Daoy (cell line): ENCODE measurements at places on chromosomes 11 and 22. TPM values are rescaled to one million over a fixed set of nuclear protein-coding genes. Genes with fewer than 3 reads are reported as not detected.

DNA sequence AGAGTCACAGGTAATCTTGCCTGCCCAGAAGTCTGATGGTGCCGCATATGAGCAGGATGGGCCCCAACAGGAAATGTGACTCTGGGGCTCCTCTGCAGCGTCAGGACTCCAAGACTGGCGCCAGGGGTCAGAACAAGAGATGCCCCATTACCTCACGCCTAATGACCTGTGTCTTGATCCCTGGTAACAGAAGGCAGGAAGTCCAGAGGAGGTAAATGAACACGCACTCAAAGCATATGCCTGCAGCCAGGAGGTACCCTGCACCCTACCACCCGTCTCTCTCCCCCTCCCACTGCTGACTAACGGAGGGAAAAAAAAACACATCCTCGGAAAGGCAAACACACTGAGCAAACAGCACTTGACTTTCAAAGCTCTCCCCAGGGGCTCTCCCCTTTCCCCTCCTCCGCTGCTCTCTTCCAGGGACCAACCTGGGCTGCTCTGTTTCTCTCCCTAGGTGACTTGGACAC lies 37.3 kb downstream of the ABCC8 start:
- DNase-seq = peak; percentile 49

- DNase-seq = peak; percentile 68
These were observed 96.4 kb downstream of the KIAA1671 start for GRCh38 chr22:25048659-25049647.

DNA sequence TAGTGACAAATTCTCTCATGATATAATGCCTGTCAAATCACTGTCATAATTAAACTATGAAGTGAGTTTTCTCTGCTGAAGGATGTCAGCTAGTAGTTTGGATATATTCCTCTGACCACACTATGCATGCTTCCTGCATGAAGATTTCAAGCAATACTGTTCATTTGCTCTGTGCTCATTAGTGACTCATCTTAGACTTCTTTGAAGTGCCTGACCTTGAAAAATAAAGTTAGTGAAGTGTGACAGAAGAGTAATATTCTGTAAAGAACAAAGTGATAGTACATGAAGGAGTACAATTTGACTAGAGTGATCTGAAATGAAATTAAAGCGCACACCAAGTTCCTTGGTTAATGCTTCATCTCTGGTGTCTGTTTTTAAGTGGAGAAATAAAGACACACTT lies 629.5 kb upstream of the ANO3 start:
- no peak for DNase-seq

DNA sequence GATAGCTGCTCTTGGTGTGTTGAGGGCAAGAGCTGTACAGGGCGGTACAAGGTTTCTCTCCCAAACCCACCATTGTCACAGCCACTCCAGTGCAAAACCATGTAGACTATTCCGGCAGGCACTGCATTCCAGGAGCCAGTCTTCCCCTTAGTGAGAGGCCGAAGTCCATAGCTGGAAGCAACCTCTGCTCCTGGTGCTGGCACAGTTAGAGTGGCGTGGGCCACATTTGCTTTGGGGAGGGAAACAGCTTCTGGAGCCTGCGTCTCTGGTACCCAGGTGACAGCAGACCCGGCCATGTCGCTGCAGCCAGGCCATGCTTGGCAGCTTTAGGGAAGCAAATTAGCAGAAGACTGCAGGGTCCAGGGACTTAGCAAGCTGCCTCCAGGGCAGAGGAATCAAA lies 788.0 kb downstream of the BRD1 start:
- DNase-seq = no peak

GRCh38 chr11:69705351-69705811 lies 1.6 kb upstream of the FGF19 start:
- no peak for DNase-seq

DNA sequence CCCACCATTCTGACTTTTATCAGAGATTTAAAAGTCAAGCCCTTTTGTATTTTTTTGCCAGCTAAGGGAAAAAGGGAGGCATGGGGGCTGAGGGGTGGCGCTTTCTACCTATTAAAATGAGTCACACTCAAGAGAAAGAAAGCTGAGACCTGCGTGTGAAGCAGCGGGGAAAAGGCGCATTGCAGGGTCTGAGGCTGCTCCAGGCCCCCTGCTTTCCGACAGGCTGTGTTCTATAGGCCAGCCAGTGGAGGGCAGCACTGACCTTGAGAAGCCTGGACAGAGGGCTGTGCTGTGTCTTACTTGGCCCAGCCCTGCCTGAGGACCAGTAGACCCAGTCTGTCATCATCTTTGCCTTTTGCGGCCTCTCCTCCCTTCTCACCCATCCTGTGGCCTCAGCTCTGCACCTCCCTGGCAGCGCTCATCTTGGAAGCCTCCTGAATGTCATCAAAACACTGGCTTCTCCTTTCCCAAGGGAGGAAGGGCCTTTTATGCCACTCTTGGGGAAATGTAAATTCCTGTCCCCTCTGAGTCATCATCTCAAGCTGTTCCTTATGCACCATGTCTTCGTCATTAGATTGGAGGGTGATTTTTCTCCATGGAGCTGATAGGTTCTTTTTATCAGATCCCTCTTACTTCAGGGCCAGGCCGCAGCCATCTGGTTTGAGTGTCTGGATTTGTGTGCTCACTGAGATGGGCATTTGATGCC lies 12.6 kb upstream of the MAPK8IP1 start:
- DNase-seq = peak; percentile 88

The FAM180B gene
- total RNA-seq = not detected in 2 replicates

The SIAE gene
- 3.7 and 4.1 TPM in 2 replicates for total RNA-seq

DNA sequence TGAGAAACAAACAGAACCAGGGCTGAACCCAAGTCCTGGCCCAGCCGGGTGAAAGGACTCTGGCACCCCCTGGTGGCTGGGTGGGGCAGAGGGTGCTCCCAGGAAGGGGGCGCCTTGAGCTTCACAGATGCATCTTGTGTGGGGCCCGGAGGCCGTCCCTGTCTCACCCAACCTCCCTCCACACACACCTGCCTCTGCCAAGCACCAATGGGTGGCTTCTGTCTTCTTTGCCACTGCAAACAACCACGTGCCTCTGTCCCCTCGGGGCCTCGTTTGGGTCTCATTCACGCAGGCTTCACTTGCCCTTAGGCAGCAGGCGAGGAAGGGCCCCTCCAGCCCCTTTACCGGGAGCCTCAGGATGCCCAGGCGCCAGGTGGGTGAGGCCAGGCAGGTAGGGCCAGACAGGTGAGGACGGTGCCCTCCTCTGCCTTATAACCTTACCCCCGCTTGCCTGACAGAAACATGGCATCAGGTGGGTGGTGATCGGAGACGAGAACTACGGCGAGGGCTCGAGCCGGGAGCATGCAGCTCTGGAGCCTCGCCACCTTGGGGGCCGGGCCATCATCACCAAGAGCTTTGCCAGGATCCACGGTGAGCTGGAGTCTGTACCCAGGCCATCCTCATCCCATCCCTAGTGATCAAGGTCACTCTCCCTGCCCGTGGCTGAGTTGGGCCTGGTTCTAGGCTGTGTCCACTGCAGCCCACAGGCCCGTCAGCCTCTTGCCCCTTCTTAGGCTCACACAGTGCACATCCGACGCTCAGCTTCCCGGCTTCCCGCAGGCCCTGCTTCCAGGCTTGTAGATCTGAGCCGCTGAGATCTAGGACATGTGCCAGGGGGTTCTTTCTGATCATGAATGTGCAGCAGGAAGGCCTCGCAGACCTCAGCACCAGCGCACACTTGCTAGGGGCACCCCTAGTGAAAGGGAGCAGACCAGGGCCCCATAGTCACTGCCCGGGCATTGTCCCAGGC lies 17.2 kb downstream of the POLR3H start:
- peak; percentile 41 for DNase-seq

- no peak for DNase-seq
These were observed 16.5 kb upstream of the MYOD1 start for GRCh38 chr11:17702876-17703275.

DNA sequence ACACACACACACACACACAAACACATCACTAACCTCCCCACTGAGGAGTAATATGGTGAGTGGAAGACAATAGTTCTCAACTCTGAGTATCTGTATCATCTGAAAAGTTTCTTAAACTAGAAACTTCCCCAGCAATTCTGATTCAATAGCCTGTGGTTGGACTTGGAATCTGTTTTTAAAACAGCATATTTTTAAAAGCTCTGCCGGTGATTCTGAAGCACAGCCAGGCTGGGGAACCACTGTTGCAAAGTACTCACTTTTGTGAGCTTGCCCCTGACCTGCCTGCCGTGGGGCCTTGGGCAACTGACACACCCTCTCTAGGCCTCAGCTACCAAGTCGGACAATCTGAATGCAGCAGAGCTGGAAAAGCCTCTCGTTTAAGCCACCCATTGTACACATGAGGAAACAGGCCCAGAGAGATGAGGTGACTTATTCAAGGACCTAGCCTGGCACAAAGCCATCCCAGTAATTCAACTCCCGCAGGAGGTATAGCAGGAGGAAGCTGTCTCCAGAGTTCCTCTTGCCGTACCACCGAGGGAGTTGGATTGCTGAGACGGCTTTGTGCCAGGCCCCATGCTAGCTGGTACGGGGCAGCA lies 8.9 kb downstream of the SLC15A3 start:
- peak; percentile 42 for DNase-seq

- DNase-seq = peak; percentile 72
These were observed 1.0 kb downstream of the ANKRD42 start for GRCh38 chr11:83194281-83195142.

DNA sequence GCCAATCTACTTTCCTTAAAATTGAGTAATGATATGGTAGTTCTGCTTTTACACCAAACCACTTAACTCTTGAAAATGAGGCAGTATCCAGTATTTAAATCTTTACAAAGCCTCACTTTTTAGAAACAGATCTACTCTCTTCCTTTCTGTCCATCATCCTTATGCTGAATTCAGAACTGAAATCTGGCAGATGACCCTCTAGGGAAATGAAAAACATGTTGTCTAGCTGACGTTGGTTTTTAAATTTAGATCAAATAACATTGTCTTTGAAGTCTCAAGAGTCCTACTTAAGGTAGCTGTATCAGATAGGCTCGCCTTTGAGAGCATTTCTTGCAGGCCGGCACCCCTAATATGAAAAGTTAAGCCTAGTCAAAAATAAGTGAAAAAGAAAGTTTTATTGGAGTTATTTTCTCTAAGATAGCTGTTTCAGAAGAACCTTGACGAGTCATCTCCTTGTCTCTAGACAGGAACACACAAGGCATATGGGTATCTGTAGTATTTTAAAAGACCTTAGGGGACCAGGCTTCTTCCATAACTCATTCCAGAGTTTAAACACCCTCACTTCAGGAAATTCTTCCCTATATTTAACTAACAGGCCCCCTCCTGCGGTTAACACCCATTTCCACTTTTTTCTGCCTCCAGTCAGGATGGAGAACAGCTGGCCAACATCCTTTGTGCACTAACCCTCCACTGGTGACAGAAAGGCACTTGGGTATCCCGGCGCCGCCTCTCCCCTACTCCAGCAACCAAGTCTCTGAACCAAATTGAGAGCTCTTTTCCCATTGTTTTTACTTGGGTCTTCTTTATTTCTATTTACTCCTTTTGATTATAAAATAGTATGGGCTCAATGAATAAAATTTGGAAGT lies 81.2 kb downstream of the WNT11 start:
- no peak for DNase-seq

- DNase-seq = no peak
These were observed 101.7 kb downstream of the ADAMTS15 start for GRCh38 chr11:130550150-130550549.

The SHANK3 gene
- 0.33 and 0.46 TPM in 2 replicates for total RNA-seq

GRCh38 chr22:50674606-50675552 lies 2.3 kb downstream of the SHANK3 start:
- peak; percentile 50 for DNase-seq

DNA sequence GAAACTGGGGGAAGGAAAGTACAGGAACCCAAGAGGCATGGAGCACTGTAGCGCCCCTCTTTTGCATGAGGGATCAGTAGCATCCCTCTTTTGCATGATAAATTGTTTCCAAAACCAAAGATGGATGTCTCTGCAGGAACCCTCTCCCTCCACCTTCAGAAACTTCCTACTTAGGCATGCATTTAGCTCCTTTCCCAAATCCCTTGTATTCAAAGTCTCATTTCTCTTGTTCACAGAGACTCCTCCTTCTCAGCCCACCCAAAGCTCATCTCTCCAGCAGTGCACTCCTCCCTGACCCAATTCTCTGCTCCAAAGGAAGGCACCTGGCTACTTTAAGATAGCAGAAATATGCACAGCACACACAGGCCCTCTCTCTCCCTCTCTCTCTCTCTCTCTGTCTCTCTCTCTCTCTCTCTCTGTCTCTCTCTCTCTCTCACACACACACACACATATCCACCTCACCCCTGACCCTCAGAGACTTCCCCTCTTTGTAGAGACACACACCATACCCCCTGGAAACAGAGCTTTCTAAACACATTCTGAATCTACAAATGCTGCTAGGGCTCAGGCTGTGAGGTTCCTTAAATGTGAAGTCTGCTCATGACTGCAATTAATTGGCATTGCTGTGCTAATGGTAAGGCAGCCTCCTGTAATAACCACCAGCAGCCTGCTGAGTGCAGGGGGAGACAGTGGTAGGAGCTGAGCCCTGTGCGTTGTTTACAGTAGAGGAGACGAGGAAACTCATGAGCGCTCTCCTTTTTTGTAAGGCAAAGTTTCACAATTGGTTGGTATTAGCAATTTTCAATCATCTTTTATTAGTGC lies 519.6 kb downstream of the NTM start:
- DNase-seq = no peak

The KRTAP5-2 gene
- total RNA-seq = not detected in 2 replicates

GRCh38 chr22:41491374-41492100 lies 22.6 kb downstream of the ACO2 start:
- no peak for DNase-seq

The SYT8 gene
- total RNA-seq = not detected in 2 replicates

The SLC22A12 gene
- not detected in 2 replicates for total RNA-seq

- peak; percentile 51 for DNase-seq
These were observed 3.1 kb downstream of the TAF10 start for GRCh38 chr11:6608726-6609501.

The WEE1 gene
- 64.0 and 69.1 TPM in 2 replicates for total RNA-seq

The PKDREJ gene
- not detected in 2 replicates for total RNA-seq

- no peak for DNase-seq
These were observed 8.6 kb upstream of the TRIM29 start for GRCh38 chr11:120146413-120147093.

DNA sequence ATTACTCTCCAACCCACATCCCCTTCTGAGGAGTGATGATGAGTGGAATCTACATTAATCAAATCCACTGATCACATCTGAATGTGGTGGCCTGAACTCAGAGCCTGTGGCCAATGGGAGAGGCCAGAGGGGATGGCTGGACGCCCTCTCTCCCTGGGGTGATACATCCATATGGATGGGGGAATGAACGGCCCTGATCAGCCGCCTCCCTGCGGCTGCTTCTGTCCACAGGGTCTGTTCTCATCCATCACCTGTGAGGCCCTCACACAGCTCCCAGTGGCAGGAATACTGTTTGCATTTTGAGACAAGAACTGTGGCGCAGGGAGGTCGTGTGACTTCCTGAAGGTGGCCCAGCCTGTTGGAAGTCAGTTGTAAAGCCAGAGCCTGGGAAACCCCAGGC lies 78.3 kb upstream of the SHISAL1 start:
- no peak for DNase-seq
